Hypothalamus (tissue), 51 donors: ENCODE measurements at places on chromosomes 11 and 22.

DNA sequence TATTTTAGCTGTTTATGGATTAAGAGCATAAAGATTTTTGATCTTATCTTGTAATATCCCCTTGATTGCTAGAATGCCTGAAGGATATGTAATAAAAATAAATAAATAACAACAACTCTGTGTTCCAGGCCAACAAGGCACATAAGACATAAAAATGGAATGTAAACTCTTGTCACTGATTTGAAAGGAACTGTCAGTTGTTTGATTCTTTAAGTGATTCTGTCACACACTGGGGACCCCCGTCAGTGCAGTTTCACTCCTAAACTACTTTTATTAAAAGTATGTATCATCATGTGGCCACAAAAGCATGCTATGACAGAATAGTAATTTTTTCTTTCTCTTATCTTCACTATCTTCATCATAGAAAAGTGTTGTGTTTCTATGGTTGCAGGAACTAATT, 572.4 kb downstream of the CNTN5 start:
- no peak for DNase-seq

- DNase-seq: no peak
Measured at GRCh38 chr22:37229805-37230672, 14.0 kb downstream of the RAC2 start.

GRCh38 chr11:4464216-4465159, 15.4 kb downstream of the OR52K2 start:
- DNase-seq: no peak

DNA sequence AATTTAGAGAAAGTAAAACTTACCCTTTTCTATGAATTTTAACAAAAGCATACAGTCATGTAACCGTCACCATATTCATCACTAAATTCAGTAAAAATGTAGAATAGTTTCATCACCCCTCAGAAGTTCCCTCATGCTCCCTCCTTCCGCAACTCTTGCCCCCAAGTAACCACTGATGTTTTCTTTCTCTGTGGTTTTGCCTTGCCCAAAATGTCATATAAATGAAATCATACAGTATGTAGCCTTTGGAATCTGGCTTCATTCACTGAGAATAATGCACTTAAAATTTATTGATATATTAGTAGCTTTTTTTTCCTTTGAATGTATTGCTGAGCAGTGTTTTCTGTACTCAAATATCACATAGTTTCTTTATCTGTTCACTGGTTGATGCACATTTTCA, 60.1 kb downstream of the DCUN1D5 start:
- DNase-seq: no peak

DNA sequence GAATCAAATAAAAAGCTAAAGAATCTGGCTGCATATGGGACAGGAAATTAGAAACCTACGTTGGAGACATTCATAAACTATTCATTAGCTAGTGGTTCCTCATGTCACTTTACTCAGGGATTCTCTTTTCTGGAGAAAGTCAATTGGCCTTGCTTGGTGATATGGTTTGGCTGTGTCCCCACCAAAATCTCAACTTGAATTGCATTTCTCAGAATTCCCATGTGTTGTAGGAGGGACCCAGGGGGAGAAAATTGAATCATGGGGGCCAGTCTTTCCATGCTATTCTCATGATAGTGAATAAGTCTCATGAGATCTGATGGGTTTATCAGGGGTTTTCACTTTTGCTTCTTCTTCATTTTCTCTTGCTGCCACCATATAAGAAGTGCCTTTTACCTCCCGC, 91.2 kb upstream of the CD44 start:
- no peak for DNase-seq

GRCh38 chr11:122179961-122180834, 64.2 kb upstream of the BLID start:
- DNase-seq: no peak

- no peak for DNase-seq
Measured at GRCh38 chr11:77044886-77045285, 10.7 kb downstream of the B3GNT6 start.

- DNase-seq: no peak
Measured at GRCh38 chr22:50505276-50505775, 2.2 kb downstream of the LMF2 start.

- no peak for DNase-seq
Measured at GRCh38 chr11:83285151-83285770, 906 bp downstream of the CCDC90B start.
